ENCODE measurements at places on chromosomes 16 and 17. TPM values are rescaled to one million over a fixed set of nuclear protein-coding genes. Genes with fewer than 3 reads are reported as not detected.

DNA sequence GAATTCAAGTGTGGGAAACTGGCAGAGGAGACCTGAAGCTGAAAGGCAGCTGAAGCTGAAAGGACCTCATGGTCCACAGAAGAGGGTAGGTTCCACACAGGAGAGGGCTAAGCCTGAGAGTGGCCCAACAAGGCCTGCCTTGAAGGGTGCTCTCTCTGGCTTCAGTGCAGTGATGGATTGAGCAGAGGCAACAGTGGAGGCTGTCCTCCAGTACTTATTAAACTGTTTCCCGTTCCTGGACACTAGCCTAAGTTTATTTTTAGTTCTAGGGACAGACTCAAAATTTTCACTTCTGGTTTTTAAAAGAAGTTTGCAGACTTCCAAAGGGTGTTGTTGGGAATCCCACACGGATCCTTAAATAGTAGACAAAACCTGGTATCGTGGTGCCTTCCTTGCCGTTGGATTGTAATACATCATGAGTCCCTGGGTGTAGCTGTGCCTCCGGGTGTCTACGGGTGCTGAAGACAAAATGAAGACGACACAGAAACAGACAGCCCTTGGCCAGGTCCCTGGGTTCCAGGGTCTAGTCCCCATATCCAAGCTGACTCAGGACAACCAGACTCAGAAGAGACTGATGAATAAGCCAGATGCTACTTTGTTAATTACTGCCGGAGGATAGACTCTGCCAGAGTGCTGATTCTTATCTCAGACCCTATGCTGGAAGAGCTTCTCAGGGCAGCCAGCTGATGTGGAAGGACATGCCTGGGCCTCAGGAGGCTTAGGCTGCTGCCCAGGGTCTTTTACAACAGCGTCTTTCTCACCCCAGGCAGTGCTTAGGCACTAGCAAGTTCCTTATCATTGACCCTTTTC is 7.1 kb upstream of the CMTM4 start:
- DNase-seq: no peak

DNA sequence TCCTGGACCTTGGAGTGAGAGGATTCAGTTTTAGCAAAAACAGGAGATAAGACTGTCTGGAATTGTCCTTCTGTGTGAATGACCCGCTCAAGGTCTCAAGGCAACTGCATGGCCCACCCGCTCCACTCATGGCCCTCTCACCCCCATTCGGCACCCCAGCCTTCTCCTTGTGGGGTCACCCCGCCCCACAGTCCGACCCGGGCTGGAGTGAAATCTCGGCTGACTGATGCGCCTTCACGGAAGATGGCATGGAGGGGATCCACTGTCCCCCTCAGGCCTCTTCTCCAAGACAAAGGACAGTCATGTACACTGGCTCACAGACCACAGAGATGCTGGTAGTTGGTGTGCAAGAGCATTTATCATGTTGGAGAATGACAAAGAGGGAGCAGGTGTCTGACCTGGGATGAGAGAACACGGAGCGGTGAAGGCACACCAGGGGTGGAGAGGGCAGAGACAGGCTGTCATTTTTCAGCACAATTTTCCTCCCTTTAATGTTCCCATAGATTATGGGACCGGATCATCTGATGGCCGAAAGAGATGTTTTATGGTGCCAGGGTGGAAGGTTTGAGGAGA is 391.9 kb upstream of the TNRC6C start:
- no peak for DNase-seq

DNA sequence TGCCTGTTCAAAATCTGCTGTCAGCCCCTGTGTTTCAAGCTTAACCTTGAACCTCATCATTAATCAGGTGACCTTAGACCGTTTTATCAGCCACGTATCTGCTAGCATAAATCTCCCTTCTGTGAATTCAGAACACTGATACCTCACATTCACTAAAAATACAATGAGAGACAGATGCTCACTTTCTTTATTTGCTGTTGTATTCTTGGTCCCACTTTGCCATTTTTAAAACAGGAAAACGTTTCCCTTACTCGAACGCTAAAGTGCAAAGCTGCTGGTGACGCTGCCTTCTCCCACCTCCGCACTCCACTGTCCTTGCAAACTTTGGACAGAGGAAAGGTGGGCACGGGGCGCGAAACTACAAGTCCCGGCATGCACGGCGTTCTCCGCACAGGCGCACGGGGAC is 220 bp upstream of the ARHGAP44 start:
- DNase-seq: peak; percentile 92

DNA sequence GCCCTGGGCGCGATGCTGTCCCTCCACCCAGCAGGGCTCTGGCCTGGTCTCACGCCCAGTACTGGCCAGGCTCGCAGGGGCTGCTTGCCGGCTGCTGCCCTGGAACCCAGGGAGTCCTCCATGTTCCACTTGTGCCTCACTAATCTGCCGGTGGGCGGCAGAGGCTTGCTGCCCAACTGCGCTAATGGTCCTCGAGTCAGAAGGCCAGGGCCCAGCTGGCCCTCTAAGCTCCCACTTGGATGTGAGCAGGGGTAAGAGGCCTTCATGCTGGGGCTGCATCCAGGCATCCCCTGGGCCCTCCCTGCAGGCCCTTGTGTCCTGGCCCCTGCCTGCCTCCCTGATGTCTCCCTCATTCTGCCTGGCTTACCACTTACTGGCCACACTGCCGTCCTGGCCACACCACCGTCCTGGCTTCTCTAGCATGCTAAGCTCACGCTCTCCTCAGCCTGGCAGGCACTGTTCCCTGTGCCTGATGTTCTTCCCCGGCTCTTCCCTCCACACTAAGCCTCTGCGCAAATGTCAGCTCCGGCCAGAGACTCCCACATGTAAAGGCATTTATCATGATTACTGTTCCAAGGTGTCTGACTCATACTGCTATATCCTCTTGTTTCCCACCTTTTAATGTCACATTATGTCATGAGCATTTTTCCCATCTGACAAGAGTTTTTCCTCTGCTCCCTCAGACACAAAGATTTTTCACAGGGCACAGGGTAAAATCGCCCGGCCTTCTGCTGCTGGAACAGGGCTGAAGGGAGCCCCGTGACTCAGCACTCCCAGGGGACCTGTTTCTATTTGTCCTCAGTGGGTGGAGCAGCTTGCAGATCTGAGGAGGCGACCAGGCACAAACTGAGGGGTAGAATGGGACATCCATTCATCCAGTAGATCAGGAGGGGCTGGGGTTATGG is 15.9 kb downstream of the B9D1 start:
- DNase-seq: peak; percentile 30

DNA sequence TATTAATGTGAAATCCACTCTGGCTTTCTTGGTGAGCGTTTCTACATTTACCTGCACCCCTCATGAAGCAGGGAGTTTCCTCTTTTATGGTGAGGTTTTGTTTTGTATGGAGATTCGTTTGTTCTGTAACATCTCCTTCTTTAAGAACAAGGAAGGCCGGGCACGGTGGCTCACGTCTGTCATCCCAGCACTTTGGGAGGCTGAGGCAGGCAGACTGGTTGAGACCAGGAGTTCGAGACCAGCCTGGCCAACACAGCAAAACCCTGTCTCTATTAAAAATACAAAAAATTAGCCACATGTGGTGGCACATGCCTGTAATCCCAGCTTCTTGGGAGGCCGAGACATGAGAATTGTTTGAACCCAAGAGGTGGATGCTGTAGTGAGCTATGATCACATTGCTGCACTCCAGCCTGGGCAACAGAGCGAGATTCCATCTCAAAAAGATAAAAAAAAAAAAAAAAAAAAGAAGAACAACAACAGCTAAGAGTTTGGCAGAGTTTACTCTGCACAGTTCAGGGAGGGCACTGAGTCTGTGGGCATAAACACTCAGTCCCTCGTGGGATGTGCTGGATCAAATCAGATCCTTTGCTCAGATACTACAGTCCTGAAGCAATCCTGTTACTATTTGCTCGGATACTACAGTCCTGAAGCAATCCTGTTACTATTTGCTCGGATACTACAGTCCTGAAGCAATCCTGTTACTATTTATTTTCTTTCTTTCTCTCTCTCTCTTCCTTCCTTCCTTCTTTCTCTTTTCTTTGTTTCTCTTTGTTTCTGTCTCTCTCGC is 28.9 kb downstream of the ADCY9 start:
- no peak for DNase-seq

GRCh38 chr16:79202977-79203376 is 397.6 kb downstream of the MAF start:
- DNase-seq: no peak

- no peak for DNase-seq
These were observed 226.8 kb downstream of the FOXL1 start for GRCh38 chr16:86805188-86805587.

- DNase-seq: no peak
These were observed 1.9 kb upstream of the ITGAL start for GRCh38 chr16:30470632-30470995.

- no peak for DNase-seq
These were observed 32.9 kb downstream of the BAHCC1 start for GRCh38 chr17:81428121-81428515.

DNA sequence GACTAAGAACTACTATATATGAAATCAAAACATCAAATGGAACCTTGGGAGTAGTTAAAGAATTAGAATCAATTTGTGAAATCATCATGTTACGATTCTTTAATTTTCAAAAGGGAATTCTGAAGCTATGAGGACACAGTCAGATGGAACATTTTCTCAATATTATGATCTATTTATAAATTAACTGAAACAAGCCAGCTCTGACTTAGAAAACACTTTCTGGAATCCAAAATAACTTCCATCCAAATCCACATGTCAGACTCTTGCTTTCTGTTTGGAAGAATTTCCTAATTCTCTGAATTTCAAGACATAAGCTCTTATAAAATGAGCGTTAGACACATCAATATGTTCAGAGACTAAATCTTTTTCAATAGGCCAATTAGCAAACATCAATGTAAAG is 737.7 kb upstream of the SOX9 start:
- DNase-seq: no peak

- DNase-seq: peak; percentile 72
These were observed 1.8 kb upstream of the TMEM88 start for GRCh38 chr17:7852919-7853690.

GRCh38 chr17:78878871-78879527 is 24.0 kb downstream of the CEP295NL start:
- DNase-seq: no peak

DNA sequence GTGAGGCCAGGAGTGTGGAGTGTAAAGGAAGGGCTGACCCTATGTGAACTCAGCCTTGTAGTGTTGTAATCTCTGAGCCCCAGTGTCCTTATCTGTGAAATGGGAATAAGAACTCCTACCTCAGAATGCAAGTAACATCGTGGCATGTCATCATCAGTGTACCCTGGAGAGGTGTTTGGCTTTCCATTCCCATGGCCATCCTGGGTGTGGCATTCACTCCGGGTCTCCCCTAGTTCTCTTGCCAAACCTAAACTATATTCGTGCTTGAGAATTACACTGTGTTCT is 1.9 kb downstream of the NXPH3 start:
- no peak for DNase-seq

DNA sequence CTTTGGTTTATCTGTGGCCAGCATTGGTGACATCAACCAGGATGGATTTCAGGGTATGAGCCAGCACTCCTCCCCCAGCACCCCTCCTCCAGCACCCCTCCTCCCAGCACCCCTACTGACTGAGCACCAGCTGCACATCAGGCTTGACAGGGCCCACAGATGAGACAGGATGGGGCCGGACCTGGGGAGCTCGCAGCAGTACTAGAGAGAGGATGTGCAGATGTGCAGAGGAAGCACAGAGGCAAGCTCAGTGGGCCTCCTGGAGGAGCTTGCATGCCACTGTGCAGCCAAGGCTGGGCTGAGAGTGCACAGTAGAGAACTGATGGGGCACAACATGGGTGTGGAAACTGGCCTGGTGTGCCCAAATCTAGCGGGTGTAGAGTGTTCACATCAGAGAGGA is 16.2 kb downstream of the ITGA3 start:
- DNase-seq: no peak

GRCh38 chr17:62807812-62808575 is at the start of gene MARCHF10:
MARCHF10 (minus strand) TSS chr17:62808314; CDS start chr17:62801735, 6,579 bp downstream.
- peak; percentile 80 for DNase-seq

- DNase-seq: no peak
These were observed 4.4 kb downstream of the STX1B start for GRCh38 chr16:31006086-31006385.

DNA sequence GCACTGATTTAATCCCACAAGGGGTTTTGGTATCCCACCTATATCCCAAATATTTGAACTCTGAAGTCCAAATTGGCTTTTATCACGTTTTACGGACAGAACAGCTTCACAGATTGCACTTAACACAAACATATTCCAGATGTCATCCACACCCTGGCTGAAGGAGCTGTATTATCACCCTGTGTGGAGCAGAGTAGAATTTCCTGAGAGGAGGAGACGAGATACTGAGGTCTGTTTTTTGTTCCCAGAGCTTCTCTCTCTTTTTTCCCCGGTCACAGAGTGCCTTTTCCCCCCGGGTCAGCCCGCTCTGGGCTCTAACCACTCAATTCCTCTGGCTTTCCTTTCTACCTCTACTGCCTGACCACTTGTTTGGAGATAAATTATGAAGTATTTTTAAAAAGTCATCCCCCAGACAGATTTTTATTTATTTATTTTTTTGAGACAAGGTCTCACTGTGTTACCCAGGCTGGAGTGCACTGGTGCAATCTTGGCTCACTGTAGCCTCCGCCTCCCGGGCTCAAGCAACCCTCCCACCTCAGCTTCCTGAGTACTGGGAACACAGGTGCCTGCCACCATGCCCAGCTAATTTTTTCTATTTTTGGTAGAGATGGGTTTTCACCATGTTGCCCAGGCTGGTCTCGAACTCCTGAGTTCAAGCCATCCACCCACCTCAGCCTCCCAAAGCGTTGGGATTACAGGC is 30.7 kb downstream of the DNAH2 start:
- no peak for DNase-seq

GRCh38 chr17:60107526-60108257 is 29.0 kb upstream of the HEATR6 start:
- no peak for DNase-seq

The SULT1A2 gene
- total RNA-seq: 0.35 TPM

The PIRT gene
- total RNA-seq: not detected

The IRX5 gene
- total RNA-seq: 0.59 TPM

The PITPNM3 gene
- 2.7 TPM for total RNA-seq

The DRC3 gene
- 0.31 TPM for total RNA-seq

The ZNF19 gene
- total RNA-seq: 4.2 TPM

The NGFR gene
- 9.6 TPM for total RNA-seq

The CES5A gene
- total RNA-seq: not detected

The RCVRN gene
- not detected for total RNA-seq

The MYL4 gene
- total RNA-seq: 0.26 TPM

The FOXL1 gene
- 0.09 TPM for total RNA-seq

The ADAD2 gene
- 0.99 TPM for total RNA-seq

All from H9 (cell line).